ENCODE measurements at places on chromosomes 4 and X.

DNA sequence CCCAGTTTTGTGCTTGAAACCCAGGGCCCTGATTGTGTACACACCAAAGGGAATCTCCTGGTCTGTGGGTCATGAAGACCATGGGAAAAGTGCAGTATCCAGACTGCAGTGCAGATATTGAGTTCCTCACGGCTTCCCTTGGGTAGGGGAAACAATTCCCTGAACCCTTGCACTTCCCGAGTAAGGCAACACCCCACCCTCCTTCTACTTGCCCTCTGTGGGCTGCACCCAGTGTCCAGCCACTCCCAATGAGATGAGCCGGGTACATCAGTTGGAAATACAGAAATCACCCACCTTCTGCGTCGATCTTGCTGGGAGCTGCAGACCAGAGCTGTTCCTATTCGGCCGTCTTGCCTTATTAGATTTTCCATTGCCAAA lies 134.2 kb downstream of the FNIP2 start:
- DNase-seq = no peak

GRCh38 chr4:82780752-82781231 lies 17.8 kb downstream of the SCD5 start:
- DNase-seq = peak; percentile 92

DNA sequence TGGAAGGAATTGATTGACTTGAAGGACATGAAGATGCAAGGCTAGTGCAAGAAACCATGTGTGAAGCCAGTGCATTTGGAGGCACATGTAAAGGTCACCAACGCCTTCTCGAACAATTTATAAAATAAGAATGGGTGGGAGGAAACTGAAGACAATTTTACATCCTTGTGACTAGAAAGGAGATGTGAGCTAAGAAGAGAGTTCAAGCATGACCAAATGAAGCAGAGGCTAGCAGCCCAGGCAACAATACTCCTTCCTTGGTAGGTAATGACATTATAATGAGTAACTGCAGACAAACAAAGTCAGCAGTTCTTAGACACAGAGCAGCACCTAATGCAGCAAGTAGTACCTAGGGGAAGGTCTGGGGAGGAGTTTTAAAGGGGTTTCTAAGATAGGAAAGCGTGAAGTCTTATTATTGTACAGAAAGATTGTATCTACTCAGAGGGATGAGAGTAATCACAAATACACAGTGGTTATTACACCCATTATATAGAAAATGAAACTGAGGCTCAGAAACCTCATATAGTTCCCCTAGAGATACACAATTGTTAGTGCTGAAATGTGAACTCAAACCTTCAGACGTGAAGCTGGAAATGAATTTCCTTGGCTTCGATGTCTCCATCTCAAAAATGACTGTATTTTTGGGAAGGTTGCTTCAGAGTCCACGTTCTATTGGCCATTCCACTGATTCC lies 56.1 kb downstream of the ATXN3L start:
- DNase-seq = no peak

DNA sequence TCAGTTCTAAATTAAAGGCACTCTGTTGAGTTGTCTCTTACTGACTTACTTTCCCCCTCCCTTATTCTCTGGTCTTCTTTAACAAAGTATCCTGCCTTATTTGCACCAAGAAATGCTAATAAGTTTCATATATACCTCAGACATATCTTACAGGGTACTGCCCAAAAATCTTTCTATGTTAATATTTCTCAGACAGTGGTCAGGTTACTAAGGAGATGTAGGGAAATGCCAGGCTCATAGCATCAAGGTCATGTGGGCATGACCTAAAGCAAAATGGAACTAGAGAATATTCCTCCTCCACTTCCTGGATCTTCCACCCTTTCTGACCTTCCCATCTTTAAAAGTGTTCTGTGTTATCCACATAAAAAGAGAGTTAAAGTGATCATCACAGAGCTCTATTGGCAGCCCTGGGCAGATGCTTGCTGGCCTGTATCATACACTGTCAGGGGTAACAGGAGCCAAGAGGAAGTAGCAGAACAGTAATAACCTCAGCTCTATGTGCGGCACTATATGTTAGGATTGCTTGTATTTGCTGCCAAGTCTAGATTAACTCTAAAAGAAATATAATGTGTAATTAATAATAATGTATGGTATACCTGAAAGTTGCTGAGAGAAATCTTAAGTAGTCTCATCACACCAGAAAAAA lies 74.3 kb downstream of the IQCM start:
- no peak for DNase-seq

- DNase-seq = no peak
These were observed 16.9 kb downstream of the ACOT9 start for GRCh38 chrX:23726191-23726590.

GRCh38 chr4:62285026-62285425 lies 1084.9 kb downstream of the ADGRL3 start:
- no peak for DNase-seq

DNA sequence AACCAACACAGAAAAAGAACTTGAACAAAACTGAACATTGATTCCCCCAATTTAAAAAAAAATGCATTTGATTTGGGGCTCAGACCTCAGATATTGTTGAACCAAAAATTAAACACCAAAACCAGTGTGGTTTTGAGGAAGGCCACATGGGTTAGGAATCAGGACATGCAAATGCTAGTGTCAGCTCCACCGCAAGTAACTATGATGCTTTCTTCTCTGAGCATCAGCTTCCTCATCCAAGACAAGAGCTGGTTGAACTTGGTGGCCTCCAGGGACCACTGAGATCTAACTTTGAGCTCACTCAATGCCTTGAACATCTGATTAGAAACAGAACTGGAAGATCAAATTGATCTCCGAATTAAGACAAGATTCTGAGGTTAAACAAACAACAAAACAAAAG lies 142.9 kb upstream of the NWD2 start:
- no peak for DNase-seq

All from NCI-H1105 treated with DMSO at 0.1 percent for 48 hours (cell line).